Stimulated activated naive CD8-positive, alpha-beta T cell treated with anti-CD3 and anti-CD28 coated beads, Interleukin-15, amount 100 ng/mL, for 72 hours (primary cell): ENCODE measurements at places on chromosomes 1 and 21.
A peak's percentile ranks its signal among the peaks of the same experiment; 100 is the strongest.

- no peak for DNase-seq
These were observed 970.6 kb downstream of the MRPL39 start for GRCh38 chr21:24636696-24637095.

GRCh38 chr1:68808351-68808750 is 311.5 kb upstream of the DEPDC1 start:
- no peak for DNase-seq

GRCh38 chr1:150151291-150152181 is 1.8 kb downstream of the PLEKHO1 start:
- peak; percentile 46 for DNase-seq

- DNase-seq: peak; percentile 69
These were observed 152.8 kb downstream of the TENT5C start for GRCh38 chr1:117758444-117759316.

DNA sequence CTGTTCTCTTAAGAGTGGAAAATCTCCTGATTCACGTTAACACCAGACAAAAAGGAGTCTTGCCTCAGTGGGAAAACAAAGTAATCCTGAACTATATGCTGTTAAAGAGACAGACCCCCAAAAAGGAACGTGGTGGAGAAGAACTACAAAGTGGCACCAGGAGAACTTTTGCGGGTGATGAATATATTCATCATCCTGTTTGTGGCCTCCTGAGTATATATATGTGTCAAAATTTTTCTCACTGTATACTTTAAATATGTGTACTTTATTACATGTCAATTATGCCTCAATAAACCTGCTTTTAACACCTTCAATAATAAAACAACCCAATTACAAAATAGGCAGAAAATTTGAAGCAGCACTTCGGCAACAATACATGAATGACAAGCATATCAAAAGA is 31.1 kb downstream of the ZNF644 start:
- no peak for DNase-seq

- no peak for DNase-seq
These were observed 543.7 kb upstream of the PKN2 start for GRCh38 chr1:88140325-88140724.

- DNase-seq: peak; percentile 32
These were observed 697 bp downstream of the PRDM16 start for GRCh38 chr1:3069491-3070308.

DNA sequence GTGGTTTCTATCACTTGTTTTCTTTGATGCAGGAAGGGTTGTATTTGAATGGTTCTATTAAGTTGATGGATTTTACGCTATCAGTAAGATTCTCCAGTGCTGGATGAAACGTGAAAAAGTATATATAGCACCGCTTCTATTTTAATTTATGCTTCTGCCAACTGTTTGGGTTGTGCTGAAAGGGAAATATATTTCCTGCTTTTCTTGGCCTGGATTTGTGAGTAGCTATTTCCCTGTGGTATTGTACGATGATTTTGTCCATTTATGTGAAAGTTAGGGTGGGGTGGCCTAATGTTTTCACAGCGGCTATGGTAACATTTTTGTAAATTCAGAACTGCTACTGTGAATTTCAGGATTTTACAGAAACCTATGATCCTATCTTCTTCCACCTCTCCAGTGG is 322 bp downstream of the C1orf162 start:
- no peak for DNase-seq

DNA sequence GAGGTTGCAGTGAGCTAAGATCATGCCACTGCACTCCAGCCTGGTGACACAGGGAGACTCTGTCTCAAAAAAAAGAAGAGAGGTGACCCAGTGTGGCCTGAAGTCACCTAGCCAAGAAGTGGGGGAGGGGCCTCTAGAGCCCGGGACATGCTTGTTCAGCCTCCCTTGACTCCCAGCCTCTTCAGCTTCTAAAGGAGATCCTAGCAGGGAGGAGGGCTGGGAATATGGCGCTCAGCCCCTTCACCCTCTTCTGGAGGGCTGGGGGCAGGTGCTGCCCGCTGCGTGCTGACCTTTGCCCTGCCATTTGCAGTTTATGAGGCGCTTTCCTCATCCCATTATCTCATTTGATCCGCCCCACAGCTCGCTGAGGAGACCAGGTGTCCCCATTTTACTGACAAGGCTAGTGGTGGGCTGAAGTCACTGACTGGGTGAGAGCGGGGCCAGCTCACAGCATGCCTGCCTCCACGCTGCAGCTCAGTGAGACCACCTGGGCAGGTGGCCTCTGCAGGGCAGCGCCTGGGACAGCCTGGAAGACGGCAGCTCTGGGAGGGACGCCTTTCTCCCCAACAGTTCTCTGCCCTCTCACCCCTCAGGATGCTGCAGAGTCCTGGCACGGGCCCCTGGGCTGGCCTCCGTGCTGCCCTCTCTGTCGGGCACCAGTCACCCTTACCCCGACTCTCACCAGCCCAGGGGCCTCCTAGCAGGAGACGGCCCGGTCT is 7.5 kb downstream of the ELF3 start:
- DNase-seq: no peak

GRCh38 chr1:12525311-12526181 is 92.5 kb downstream of the DHRS3 start:
- DNase-seq: no peak

- no peak for DNase-seq
These were observed 47.3 kb upstream of the FGGY start for GRCh38 chr1:59249396-59250137.

GRCh38 chr1:112894561-112895011 is 61.4 kb downstream of the SLC16A1 start:
- DNase-seq: no peak

- no peak for DNase-seq
These were observed 32.0 kb downstream of the SLC45A1 start for GRCh38 chr1:8349961-8350360.

DNA sequence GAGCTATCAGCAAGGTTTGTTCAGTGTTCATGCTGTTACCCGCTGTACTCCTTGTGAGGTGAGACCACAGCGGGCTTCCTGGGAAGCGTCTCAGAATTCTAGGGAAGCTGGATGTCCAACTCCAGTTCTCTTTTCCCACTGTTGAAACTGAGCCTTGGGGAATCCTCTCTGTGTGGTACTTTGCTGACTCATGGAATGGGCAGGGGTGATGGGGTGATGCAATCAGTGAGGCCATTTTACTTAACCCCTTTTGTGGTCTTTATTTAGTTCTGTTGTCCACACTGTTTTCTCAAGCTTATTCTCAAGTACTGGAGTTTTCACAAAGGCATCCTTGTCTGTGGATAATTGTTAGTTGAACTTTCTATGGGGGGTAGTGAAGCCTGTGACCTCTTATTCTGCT is 42.6 kb downstream of the ACKR1 start:
- DNase-seq: no peak

- DNase-seq: no peak
These were observed 25.3 kb downstream of the TRIM11 start for GRCh38 chr1:228381356-228381755.

GRCh38 chr1:41351262-41352151 is 9.7 kb upstream of the FOXO6 start:
- DNase-seq: no peak

DNA sequence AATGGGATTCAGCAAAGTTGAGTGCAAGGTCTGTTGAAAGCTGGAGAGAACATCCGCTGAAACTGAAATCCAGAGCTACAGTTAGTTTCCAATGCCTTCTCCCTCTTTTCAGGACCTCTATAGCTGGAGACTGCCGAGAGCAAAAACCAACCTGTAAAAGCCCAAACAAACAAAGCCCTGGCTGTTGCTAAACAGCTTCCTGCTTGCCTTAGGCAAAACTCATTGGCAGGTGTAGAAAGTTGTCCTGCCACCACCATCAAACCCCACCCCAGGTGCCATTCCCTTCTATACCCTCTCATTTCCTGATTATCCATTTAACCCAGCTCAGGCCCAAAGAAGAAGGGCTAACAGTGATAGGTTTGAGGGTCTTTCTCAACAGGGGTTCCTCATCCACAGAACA is 24.7 kb downstream of the SCYL3 start:
- no peak for DNase-seq

DNA sequence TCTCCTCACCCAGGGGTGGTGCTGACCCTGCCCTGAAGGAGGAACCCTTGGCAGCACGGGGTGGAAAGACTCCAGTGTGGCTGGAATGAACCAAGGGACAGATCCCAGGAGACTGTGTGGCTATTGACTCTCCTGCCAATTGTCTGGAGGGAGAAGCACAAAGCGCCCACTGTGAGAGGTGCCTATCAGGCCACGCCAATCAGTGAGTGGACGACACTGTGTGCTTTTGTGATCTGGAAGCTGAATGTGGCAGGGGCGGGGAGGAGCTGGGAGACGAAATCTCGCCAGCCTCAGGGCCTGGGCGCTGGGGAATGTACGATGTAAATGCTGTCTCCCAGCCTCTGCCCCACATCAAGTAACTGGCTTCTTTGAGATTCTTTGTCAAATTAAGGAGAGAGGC is 167.1 kb downstream of the ZBTB18 start:
- DNase-seq: no peak

GRCh38 chr1:17624611-17625233 is 85.2 kb downstream of the ARHGEF10L start:
- no peak for DNase-seq

GRCh38 chr21:46492851-46493250 is 34.2 kb downstream of the DIP2A start:
- DNase-seq: no peak

GRCh38 chr1:76075877-76076276 is 1.3 kb downstream of the ST6GALNAC3 start:
- no peak for DNase-seq

- DNase-seq: no peak
These were observed 209.8 kb upstream of the KIAA0040 start for GRCh38 chr1:175402336-175402735.

- no peak for DNase-seq
These were observed 39.3 kb downstream of the SPAG17 start for GRCh38 chr1:118145721-118146120.

GRCh38 chr1:32142446-32143301 is 34.8 kb downstream of the KPNA6 start:
- no peak for DNase-seq

- DNase-seq: no peak
These were observed 123.9 kb downstream of the RRAGC start for GRCh38 chr1:38735651-38736161.

DNA sequence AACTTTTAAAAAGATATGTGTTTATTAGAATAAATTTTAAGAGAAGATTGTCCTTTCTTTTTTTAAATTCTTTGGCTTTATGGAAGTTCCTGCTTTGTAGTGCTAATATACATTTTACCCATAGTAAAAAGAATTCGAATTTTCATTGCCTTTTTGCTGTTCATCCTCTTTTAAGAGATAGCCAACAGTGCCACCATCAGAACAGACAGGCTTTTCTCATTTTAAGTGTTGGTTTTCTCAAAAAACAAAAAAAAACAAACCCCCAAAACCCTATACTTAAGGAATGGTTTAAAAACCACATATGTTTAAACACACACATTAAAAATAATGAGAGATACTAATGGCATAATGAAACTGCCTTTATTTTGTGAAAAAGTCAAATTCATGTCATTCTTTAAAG is 118.8 kb downstream of the NEK7 start:
- DNase-seq: no peak

- DNase-seq: no peak
These were observed 540.9 kb downstream of the LMO4 start for GRCh38 chr1:87869567-87869966.

DNA sequence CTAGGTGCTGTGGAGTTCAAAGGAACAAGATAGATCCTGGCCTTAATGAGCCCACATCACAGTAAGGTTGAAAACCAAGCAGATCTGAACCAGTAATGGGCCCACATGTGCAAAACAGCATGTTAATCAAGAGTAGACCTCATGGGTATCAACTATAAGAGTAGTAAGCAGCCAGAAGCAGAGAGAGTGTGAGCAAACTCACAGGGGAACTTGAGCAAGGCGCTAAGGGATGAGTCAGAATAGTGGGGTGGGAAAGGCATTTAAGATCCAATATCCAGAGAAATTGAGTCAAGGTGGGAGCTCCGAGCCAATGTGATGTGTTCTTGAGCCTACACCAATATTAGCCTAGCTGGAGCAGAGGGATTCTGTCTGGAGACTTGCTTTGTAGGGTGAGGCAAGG is 52.4 kb upstream of the GJA5 start:
- DNase-seq: no peak

- DNase-seq: peak; percentile 48
These were observed at the start of gene JAM2 for GRCh38 chr21:25638660-25639550. Gene JAM2 (plus strand): TSS chr21:25639258. CDS start chr21:25639822, 564 bp downstream.

DNA sequence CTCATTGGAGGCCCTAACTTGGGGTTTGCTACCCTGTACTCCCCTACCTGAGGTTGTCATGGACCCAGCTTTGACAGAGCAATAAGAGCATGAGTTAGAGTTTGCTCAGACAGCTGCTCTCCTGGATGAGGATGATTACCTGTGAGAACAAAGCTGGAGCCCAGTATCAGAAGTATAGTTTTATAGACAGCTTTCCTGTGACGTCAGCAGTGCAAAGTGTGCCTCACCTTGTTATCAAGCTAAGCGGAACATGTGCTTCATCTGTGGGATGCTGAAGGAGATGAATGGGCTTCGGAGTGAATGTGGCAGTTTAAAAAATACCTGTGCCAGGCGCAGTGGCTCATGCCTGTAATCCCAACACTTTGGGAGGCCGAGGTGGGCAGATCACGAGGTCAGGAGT is 5.4 kb upstream of the WDR47 start:
- DNase-seq: no peak

DNA sequence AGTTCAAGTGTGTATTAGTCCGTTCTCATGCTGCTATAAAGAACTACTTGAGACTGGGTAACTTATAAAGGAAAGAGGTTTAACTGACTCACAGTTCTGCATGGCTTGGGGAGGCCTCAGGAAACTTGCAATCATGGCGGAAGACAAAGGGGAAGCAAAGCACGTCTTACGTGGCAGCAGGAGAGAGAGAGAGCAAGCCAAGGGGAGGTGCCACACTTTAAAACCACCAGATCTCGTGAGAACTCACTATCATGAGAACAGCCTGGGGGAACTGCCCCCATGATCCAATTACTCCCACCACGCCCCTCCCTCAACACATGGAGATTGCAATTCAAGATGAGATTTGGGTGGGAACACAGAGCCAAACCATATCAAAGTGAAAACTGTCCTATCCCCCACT is 4.1 kb upstream of the MIS18A start:
- DNase-seq: no peak

- DNase-seq: no peak
These were observed at the start of gene KCNJ6 for GRCh38 chr21:37916310-37917051. Gene KCNJ6 (minus strand): TSS chr21:37916457. CDS start chr21:37840682, 75,775 bp downstream.

- no peak for DNase-seq
These were observed 27.2 kb downstream of the SYT2 start for GRCh38 chr1:202683029-202683428.

- no peak for DNase-seq
These were observed 1079.1 kb downstream of the TTLL7 start for GRCh38 chr1:82919837-82920236.

DNA sequence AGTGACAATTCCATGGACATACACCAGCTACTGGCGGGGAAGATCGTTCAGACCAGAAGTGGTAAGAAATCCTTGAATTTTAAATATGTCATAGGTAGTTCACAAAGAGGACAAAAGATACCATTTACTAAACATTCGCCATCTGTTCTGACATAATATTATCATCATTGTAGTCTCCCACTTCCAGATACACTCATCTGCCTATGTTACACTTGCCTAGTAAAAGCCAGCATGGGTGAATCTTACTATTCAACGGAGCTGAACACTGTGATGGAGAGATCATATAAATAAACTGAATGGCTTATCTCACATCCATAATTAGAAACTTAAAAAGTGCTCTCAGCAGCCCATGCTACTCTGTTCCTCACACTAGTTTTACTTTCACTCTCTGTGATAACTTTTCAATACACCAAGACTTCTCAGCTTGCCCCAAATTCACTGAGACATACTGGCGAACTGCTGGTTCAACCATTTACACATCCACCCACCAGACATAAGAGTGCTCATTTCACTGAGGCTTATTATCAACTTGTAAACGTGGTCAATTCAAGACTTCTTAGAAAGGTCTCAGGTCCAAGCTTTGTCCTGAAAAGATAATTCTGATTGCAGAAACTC is 463 bp upstream of the PRRC2C start:
- no peak for DNase-seq
